ENCODE measurements at places on chromosomes 11 and 22. TPM values are rescaled to one million over a fixed set of nuclear protein-coding genes. Genes with fewer than 3 reads are reported as not detected.

Gene MYRF
- total RNA-seq, result 0.88 TPM

Gene GRM5
- total RNA-seq, result not detected

Gene ZPR1
- 42.3 TPM for total RNA-seq

Gene CTSD
- total RNA-seq, result 583 TPM

Gene CEP126
- 1.2 TPM for total RNA-seq

Gene BRSK2
- 0.08 TPM for total RNA-seq

Gene FOLH1
- total RNA-seq, result 3.2 TPM

Gene SERHL2
- total RNA-seq, result 2.8 TPM

Gene CCDC15
- total RNA-seq, result 2.4 TPM

Gene RFPL2
- total RNA-seq, result not detected

Gene CFAP300
- total RNA-seq, result 0.80 TPM

Gene KRTAP5-1
- not detected for total RNA-seq

Gene PIH1D2
- total RNA-seq, result 1.6 TPM

Gene DTX4
- 3.3 TPM for total RNA-seq

Gene OR52E1
- not detected for total RNA-seq

Gene LRRC75B
- 5.0 TPM for total RNA-seq

Gene INS
- not detected for total RNA-seq

Gene LDHAL6A
- total RNA-seq, result not detected

Gene SLC22A9
- not detected for total RNA-seq

Gene TSPAN32
- total RNA-seq, result not detected

Gene TBX10
- total RNA-seq, result not detected

Gene TMEM126A
- total RNA-seq, result 20.2 TPM

Gene MYEOV
- total RNA-seq, result 4.7 TPM
